ENCODE measurements at places on chromosomes 5 and 9.

DNA sequence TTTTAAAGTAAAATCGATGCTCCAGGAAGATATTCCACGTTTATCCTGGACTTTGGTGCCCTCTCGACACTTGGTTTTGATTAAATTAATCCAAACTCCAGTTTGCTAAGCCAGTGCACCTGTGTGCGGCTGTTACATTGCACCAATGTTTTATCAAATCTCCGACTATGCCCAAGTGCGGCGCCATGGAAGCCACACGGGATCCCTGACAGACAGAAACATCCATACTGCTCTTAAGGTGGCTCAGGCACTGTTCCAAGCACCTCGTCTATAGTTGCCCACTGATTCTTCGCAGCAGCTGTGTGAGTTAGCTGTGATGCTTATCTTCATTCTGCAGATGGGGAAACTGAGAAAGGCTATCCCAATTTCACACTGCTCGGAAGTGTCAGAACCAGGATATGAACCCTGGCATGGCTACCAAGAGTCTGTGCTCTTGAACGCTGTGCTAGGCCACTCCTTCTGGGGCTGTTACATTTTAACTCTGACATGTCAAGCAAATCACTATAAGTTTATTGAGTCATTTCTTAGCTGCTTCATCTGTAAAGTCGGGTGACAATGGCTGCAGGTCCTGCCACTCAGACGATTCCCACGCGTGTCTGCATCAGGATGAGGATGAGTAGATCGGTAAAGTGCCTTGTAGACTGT, 113.0 kb downstream of the ADAMTS2 start:
- no peak for DNase-seq

- DNase-seq: no peak
Observed at GRCh38 chr5:177412603-177413233, 3.4 kb upstream of the F12 start.

- no peak for DNase-seq
Observed at GRCh38 chr5:153429761-153430380, 60.6 kb upstream of the GRIA1 start.

GRCh38 chr5:176884571-176884890, 14.6 kb downstream of the HK3 start:
- DNase-seq: no peak

- no peak for DNase-seq
Observed at GRCh38 chr9:107504585-107505455, 15.3 kb upstream of the KLF4 start.

- DNase-seq: no peak
Observed at GRCh38 chr5:58503390-58504046, 12.3 kb downstream of the GAPT start.

- no peak for DNase-seq
Observed at GRCh38 chr9:97475059-97475458, 26.4 kb upstream of the TMOD1 start.

DNA sequence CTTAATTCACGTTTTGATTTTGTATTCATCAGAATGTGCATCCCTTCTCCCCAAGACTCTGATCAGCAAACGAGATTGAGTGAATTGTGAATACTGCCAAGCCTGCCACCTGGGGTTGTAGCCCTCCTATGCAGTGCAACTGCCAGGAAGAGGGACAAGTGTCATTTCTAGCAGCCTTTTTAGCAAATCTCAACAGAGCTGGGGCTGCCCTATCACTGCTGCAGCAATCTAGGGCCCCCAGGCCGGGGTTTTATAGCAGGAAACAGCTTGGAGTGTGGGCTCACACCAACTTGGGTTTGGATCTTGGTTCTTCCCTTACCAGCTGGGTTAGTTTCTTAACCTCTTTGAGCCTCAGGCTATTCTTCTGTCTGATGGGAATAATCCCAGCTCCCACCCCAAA, 4.0 kb downstream of the CSF1R start:
- DNase-seq: no peak

DNA sequence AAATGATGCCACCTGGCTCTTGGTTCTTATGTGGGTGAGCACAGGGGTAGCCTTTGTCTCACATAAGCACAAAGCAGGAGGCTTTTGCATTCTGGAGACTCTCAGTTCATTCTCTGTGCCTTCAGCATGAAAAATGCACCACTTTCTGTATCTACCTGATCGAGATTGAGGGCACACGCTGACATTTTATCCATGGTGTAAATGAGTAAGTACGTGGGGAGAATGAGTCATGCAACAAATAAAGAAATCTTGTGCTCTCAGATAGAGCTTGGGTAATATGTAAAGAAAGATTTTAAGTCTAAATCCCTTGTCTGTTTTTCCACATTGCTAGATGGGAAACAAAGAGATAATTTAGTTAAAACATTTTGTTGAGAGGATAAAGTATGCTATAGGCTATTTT, 607.2 kb upstream of the WWC1 start:
- no peak for DNase-seq
